ENCODE measurements at places on chromosomes 11 and 22.

- DNase-seq, result no peak
Measured at GRCh38 chr22:44383652-44384562, 71.2 kb upstream of the SHISAL1 start.

DNA sequence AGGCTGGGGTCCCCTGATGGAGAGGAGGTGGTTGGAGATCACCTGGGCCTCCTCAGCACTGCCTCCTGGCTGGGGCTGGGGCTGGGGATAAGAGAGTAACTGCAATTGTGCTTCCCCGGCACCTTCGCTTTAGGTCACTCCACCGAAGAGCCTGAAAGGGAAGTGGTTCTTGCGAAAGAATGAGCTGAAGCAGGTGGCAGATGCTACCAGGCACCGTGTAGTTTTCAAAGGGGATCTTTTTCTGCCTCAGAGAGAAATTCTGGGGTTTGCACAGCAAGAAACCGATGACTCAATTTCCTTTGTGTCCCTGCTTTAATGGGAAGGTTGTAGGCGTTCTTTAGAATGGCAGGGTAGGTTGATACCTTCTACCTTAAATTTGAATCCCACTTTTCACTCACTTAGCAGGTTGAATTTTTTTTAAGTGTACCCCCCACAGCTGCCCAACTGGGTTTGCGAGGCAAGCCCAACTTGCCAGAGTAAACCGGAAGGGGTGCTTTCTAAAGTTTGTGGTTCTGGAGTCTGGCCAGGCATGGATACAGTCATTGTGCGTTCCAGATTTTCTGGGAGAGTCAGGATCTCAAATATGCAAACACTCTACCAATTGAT, 5.3 kb downstream of the CD44 start:
- peak; percentile 74 for DNase-seq

DNA sequence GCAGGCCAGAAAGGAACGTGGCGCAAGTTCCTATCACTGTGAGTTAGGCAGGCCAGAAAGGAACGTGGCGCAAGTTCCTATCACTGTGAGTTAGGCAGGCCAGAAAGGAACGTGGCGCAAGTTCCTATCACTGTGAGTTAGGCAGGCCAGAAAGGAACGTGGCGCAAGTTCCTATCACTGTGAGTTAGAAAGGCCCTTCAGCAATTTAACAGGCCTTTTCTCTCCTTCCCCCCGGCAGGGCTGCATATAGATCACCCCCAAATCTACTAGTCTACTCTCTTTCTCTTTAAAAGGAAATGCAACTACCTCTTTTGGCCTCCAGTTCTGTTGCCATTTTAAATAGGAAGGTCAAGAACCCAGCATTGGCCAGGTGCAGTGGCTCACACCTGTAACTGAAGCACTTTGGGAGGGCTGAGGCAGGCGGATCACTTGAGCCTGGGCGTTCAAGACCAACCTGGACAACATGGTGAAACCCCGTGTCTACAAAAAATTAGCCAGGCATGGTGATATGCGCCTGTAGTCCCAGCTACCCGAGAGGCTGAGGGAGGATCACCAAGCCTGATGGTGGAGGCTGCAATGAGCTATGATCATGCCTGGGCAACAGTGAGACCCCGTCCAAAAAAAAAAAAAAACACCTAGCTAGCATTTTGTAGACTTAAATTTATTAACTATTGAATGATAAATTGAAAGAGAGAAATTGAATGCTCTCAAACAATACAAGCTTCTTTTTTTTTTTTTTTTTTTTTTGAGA, 14.9 kb downstream of the FAM118B start:
- no peak for DNase-seq

DNA sequence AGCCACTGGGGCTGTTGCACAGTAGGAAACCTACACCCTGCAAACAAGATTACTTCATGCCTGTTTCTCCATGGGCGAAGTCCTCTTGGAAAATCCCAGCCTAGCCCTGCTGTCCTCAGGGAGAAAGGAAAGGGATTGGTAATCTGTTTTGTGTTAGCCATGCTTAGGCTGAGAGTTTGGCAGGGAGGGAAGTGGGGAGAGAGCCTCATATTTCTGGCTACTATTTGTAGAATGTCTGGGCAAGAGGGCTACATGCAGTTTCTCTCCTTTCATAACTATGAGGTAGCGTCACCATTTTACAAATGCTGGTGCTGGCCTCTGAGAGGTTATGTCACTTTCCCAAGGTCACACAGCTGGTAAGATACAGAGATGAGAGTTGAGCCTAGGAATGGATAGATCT, 737 bp upstream of the MFRP start:
- DNase-seq, result peak; percentile 78

GRCh38 chr11:23063276-23063675, 203.0 kb upstream of the CCDC179 start:
- no peak for DNase-seq

DNA sequence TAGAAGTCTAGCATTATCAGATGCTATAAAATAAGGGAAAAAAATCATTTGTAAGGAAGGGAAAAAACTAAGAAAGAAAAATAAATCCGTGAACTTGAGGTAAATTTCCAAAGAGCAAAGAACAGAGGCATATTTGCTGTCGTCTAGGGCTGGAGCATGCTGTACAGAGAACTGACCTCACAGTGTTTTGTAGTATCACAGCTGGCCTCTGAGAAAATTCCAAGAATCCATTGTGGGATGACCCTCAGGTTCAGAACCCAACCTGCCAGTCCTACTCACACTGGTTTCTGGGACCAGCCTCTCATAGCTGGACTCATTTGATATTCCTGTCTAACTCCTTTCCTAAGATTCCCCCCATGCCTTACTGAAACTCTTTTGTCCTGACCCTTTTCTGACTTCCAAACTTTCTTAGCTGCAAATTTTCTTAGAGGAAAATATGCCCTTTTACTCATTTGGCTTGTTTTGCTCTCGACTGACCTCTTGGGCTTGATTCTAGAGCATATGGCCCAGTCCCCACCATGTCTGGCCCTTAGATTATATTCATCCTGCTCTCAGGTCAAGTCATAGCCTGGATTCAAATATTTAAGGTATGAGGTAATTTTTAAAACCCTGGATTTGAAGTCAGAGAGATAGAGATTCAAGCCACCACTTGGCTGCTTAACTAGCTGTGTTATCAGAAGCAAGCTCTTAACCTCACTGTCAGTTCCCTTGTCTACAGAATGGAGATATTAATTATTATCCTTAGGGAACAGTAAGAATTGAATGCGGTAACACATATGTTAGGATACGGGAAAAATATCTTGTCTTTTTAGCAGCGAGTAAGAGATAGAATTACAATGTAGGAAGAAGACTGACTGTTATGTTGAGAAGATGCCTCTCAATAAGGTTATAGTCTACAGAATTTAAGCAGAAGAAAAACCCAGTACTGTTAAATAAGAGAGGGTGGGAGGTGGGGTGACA, 89.7 kb upstream of the KCNA4 start:
- DNase-seq, result no peak

DNA sequence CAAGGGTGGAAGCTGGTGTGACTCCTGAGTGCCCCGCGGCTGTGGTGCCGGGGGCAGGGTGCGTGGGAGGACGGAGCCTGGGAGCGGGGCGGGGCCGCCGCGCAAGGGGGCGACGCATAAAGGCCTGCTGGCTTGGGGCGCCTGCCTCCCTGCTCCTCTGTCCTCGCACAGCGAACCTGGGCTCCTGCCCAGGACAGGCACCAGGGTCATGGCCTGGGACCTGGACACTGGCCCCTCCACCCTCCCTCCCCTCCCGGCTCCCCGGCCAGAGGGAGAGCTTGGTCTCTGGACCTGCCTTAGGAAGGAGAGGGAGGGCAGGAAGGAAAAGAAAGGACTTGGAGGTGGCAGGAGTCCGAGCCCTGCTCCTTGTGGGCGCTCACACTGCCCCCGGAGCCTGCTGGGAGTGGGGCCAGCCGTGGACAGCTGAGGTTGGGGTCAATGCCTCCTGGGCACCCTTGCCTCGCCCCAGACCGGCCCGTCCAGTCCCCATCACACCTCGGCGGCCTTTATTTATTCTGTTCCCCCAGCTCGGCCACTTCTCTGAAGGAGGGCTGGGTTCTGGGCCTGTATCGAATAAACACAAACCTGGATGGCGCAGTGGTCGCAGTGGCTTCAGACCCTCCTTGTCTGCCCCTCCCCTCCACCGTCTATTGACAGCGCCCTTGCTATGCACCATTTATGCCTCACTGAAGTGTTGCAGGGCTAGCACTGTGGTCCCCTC, 8.7 kb downstream of the SLC16A8 start:
- DNase-seq, result no peak

GRCh38 chr11:115349335-115350017, 154.7 kb downstream of the CADM1 start:
- DNase-seq, result no peak

- DNase-seq, result peak; percentile 50
Measured at GRCh38 chr11:106697058-106697457, 321.2 kb downstream of the GUCY1A2 start.

DNA sequence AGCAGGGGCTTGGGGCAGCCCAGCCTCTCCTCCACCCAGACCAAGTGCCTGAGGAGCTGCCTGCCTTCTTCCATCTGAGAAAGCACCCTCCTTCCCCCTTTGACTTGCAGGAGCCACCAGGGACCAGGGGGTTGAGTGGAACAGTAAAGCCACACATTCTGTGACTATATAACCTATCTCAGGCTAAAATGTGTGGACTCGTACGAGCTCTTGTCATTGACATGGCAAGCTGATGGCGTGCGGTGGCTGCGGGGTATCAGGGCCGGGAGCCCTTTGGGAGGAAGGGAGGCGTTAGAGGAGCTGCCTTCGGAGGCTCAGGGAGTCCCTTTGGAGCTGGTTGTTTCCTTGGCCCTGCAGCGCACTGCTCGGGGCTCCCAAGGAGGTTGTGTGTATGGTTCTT, 84.5 kb downstream of the CEP164 start:
- no peak for DNase-seq

- no peak for DNase-seq
Measured at GRCh38 chr11:102064316-102064715, 17.1 kb downstream of the CFAP300 start.

DNA sequence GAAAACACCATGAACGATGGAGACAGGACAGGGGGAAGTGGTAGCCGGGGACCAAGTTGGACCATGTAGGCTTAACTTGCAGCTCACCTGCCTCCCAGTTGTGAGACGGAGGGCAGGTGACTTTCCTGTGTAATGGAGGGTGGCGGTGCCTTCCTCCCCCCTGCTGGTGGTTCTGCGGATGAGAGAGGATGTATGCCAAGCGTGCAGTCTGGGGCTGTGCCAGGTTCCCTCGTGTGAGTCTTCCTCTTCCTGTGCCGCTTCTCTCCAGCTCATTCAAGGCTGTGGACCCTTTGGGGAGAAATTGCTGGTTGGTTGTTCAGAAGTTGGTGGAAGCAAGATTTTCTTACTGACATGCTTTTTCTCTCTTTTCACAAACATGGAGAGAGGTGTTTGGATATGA, 35.1 kb downstream of the MPPED1 start:
- DNase-seq, result no peak

DNA sequence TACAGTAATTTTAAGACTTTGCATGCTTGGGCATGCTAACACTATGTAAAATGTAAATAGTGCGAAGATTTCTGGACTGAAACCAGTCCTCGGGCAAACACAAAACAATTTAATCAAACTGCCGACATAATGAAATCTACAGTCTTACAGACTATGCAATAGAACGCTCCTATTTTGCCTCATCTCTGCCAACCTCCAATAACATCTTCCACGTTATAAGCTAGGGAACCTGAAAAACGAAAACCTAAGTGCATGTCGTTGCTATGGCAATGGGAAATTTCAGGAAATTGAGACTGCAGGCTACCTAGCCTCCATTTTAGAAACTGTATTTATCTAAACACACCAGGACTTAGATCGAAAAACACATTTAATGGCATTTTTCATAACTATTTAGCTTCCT, 1.1 kb downstream of the CSTF3 start:
- no peak for DNase-seq

DNA sequence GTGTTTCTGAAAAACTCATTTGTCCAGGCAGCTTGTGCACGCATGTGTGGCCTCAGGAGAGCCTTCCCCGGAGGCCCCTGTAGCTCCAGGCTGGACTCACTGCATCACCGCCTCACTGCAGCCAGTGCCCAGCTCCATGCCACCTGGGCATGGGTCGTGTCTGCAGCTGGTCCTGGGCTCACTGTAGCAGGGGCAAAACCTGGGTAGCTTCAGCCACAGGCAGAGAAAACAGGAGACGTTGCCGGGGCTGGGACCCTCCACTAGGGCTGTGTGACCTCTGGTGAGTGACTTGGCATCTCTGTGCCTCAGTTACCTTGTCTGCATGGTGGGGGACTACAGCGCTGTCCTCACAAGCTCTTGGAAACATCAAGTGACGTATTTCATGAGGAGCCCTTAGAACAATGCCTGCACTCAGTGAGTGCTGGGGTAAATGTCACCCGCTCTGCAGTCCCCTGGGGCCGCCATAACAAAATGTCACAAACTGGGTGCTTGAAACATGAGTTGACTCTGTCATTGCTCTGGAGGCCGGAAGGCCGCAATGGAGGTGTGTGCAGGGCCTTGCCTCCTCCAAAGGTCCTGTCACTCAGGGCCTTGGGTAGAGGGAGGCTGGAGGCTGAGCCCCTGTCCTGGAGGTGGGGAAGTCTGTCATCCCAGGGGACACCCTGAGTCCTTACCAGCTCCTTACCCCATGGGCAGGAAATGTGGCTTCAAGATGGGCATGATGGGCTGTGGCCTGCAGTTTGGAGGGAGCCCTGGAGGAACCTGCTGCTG, 488.7 kb downstream of the TBC1D22A start:
- no peak for DNase-seq

DNA sequence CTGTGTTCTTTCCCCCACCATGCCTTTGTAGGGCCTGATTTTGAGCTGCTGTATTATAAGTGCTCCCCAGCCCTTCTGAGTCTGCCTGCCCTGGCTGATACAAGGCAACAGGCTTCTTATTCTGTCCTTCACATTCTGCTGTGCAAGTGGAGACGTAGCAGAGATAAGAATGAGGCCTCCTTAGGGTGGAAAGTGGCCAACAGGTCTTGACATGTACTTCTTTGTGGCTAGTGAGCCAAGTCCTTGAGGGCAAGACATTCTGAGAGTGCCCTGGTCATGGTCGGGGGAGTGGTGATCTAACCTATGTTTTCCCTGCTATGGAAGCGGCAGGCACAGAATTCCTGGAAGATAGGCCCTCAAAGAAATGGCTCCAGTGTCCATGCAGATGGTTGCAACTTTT, 235.7 kb upstream of the CADM1 start:
- no peak for DNase-seq

DNA sequence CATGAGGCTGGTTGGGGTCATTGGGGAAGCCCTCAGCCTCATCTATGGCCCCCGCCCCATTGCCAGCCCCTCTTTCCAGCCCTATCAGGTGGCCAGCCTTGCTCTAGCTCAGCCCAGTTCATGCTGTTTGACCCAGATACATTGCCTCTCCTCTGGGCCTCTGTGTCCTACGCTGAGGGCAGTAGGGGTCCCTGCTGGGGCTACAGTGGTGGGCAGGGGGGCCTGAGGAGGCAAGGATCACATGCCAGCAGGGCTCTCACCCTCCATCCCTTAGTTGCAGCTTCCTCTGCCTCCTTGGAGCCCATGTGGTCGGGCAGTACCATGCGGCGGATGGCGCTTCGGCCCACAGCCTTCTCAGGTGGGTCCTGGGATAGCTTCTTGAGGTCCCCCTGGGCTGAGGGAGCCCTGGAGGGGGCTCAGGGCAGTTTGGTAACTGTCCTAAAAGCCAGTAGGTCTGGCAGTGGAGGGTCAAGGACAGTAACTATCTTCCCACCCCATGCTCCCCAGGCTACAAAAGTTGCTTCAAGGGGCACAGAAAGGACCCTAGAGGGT, 19.2 kb downstream of the EMID1 start:
- no peak for DNase-seq
